ENCODE measurements at places on chromosomes 7 and 10.

DNA sequence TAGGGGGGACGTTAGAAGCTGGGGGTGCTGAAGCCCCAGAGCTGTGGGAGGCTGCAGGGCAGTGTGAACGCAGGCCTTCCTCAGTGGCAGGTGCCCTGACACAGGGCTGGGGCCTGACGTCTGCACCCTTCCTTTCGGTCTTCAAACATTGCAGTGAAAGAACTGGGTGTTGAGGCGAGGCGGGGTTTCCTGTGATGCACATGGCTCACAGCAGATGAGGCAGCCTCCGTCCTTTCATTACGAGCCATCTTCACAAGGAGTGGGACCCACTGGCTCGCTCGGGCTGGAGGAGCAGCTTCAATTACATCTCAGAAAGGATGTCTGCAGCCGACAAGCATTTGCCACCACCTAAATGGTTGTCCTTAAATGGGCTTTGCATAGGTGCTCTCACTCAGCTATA is 180.3 kb upstream of the SHH start:
- no peak for DNase-seq

DNA sequence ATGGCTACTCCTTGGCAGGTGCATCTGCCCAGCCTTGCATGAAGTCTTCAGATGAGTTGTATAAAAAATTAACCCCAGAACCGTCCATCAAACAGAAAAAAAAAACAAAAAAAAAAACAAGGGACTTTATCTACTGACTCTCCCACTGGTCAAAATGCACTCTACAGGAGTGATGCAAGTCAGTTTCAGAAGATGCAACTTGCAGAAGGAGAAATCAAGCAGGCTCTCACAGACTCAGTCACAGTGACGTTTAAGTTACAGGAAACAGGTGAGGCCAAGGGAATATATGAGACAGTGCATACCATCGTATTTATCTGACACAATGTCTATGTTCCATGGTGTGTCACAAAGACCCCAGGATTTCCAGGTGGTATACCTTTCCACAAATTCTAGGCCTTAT is 17.5 kb upstream of the PRPS1L1 start:
- DNase-seq: no peak

- DNase-seq: no peak
These were observed 499.6 kb upstream of the PHF14 start for GRCh38 chr7:10474048-10474447.

- no peak for DNase-seq
These were observed 35.0 kb downstream of the ARMC3 start for GRCh38 chr10:22962817-22963216.

GRCh38 chr7:86962623-86963022 is 96.8 kb downstream of the ELAPOR2 start:
- DNase-seq: no peak

- no peak for DNase-seq
These were observed 298.2 kb downstream of the SORCS1 start for GRCh38 chr10:106866244-106866845.

GRCh38 chr10:61967298-61967697 is 65.8 kb downstream of the ARID5B start:
- no peak for DNase-seq

DNA sequence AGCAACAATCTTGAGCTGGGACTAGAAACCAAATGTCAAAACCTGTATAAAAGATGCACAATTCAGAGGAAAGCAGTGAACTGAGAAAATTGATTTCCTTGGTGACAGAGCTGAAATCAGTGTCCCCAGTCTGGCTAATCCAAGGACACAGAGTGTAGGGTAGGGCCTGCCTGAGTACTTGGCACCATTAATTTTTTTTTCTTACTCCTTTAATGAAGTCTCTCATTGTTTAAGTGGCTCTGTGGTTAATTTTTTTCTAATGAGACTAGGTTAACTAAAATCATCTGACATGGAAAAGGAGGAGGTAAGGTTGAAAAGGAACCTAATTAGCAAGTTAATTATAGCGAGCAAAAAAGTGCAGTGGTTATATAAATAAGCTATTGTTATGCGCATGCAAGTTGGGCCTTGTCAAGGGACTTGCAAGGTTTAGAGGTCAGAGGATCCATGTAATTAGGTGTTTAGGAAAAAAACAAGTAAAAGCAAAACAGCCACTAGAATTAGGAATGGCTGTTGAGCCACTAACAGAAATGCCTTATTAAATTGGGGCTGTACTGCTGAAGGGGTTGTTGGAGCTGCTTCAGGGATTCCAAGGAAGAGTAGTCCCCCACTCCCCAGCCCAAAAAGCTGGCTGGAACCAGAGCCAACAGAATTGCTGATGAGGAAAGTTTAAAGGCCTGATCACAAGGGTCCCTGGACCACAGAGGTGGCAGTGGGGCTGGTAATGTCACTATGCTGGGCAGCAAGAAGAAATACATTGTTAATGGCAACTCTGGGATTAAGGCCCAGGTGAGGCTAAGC is 58.9 kb upstream of the STRIP2 start:
- DNase-seq: no peak

DNA sequence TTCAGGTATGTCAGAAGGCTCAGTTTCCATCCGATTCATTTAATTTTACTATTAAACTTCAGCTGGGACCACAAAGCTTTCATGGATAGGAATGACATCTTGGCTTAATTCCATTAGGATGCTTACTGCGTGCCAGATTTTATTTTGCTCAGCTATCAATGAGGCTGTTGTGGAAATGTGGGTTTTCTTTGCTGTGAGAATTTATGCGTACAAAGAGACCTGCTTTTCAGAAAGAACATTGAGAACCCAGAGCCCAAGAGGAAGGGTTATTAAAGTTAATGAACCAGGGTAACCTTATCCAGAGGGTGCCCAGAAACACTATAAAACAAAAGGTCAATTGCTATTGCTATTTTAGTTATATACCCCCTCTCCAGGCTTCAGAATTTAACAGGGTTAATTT is 98.3 kb downstream of the MKLN1 start:
- DNase-seq: no peak

DNA sequence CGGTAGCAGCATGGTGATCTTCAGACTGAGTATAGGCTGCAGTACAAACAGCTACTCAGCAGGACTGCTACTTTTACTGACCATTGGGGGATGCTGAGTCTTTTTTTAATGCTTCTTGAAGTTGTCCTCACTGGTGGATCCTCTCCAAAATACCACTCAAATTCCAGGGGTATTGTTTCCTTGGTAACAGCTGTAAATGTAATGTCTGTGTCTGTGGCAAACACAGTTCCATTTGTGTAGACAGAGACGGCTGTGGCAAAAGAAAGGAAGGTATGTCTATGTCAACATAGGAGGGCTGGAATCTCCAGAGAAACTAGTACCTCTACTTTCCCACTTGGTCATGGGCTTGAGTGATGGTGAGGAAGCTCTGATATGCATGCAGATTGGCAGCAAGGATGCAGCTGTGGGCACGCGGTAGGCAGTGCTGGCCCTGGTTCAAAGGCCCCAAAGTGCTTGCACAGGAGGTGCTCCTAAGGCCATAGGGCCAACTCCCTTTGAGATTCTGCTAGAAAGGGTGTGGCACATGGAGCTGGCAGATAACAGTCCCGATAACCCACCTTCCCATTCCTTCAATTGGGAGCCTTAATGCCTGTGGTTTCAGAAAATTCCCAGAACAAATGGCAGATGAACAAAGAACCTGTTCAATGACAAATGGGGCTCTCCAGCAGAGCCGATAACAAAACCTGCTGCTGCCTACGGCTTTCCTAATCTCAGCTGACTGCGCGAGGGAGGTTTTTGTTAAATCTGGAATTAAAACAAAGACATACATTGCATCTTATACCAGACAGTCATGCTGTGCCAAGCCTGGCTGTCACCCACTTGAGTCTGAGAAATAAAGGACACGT is 43.0 kb downstream of the PKD1L1 start:
- no peak for DNase-seq

DNA sequence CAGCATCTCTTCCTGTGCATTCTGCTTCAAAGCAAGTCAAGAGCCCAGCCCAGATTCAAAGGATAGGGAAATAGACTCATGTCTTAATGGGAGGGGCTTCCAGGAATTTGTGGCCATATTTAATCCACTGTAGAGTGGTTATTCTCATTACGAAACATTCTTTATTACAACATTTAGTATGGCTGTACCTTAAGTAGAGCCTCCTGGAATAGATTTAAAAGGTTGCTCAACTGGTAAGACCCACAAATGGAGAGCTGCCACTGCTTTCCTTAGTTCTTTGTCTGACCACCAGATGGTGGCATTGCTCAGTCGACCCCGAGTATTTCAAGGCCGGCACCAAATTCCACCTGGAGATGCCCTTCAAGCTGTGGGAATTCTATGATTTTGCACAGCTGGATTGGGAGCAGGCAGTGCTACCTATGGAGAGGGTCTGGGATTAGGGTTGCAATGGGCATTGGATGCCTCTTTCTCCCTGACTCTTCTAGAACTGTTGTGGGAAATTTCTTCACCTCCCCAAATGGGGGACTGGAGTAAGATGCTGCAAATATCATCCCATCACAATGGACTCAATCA is 102.2 kb downstream of the RBM20 start:
- peak; percentile 41 for DNase-seq

- no peak for DNase-seq
These were observed 25.4 kb downstream of the INPP5A start for GRCh38 chr10:132562916-132563456.

- DNase-seq: no peak
These were observed 67.8 kb upstream of the NPVF start for GRCh38 chr7:25296086-25296485.

DNA sequence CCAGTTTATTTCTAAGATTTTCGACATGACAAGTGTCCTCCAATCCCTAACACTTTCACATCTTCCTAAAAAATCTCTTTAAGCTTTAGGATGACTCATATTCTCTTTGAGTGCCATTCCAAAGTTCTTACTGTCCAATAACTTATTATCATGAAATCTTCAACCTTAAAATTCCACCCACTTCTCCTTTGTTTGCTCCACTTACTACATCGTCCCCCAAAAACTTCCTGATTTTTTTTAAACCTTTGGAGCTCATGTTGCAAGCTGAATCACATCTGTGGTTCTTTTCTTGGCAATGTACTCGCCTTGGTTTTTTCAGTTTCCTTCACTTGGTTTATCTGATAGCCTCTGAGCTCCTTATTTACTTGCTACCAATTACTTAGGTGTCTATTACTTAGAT is 39.2 kb upstream of the JCAD start:
- no peak for DNase-seq

DNA sequence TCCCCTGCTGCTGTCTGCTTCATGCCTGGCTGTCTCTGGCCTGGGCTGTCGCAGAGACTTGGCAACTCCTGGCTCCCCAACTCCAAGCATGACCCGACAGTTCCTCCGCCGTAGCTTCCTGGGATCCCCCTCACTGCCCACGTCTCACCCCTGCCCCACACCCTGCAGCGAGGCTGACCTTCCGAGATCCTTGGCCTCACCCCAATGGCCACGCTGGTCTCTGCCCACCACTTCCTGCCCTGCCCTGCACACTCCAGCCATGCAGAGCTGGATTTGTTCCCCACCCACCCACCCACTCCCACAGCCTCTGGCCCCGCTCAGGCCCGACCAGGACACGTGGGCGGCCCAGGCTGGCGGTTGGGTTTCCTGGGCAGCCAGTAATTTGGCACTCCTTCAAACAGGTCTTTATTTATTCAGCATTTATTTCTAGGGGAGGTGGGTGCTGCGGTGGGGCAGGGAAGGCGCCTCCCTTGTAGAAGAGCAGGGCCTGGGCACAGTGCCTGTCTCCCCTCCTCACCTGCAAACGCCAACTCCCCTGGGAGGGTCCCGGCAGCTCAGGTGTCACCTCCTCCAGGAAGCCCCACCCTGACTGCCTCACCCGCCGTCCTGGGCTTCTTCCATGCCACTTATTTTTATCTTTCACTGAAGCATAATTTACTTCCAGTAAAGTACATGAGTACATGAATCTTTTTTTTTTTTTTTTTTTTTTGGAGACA is 25.5 kb downstream of the GTF2IRD1 start:
- DNase-seq: no peak

- no peak for DNase-seq
These were observed 31.0 kb downstream of the SGPL1 start for GRCh38 chr10:70846795-70847194.

DNA sequence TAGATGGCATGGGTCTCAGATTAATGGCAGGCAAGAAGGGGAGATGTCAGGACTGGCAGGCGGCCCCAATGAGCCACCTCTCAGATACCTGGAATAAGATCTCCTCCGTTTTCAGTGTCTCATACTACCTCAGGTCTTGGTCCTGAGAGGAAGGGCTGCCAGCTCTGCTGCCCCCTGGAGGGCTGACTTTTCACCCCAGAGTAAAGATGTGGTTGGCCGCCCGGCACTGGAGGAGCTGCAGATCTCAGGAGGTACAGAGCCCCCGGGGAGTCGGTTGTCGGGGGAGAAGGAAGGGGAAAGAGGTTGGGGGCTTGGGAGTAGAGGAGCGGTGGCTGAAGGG is 642 bp upstream of the COL13A1 start:
- peak; percentile 20 for DNase-seq

All from activated CD8-positive, alpha-beta memory T cell treated with anti-CD3 and anti-CD28 coated beads, Interleukin-2, amount 50 U/mL, for 4 hours (primary cell).